Posterior cingulate gyrus (tissue), 11 donors: ENCODE measurements at places on chromosomes 1 and 21.

- no peak for DNase-seq
Observed at GRCh38 chr1:9373619-9374018, 80.9 kb downstream of the SPSB1 start.

DNA sequence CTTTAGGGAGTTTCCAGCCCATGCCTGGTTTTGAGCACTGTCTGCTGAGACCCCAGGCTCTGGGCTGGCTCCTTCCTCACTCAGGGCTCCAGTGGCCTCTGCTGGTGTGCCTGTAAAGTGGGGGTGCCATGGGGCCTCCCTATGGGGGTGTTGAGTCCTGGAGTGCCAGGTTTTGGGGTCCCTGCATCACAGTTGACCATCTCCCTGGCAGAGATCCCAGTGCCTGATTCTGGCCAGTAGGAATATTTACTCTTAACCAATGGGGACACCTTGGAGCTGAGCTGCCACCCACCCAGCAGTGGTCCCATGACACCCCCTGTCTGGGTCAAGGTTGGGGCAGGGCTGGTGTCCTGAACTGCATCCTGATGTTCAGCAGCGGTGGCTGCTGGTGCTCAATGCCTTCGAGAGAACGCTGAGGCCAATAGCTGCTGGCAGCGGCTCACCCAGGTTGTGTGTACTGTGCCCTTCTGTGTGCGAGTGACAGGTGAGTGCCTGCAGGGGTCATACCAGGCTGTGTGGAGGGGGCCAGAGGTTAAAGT lies 9.6 kb upstream of the ZNF669 start:
- DNase-seq: no peak

DNA sequence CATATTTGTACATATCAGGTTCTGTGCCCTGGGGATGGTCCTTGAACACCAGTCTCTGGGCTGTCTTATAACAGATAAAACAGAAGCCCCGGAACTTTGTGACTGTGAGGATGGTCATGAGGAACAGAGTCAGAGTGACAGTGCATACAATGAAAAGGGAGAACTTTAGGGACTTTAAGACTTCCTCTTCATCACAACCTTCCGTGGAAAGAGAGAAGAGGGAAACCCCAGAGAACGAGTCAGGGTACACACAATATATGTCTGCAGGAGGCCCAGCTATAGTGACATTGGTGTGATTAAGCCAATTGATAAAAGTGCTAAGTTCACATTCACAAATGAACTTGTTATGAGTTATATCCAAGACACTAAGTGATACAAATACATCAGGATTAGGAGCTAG lies 32.1 kb downstream of the TLR5 start:
- DNase-seq: no peak

DNA sequence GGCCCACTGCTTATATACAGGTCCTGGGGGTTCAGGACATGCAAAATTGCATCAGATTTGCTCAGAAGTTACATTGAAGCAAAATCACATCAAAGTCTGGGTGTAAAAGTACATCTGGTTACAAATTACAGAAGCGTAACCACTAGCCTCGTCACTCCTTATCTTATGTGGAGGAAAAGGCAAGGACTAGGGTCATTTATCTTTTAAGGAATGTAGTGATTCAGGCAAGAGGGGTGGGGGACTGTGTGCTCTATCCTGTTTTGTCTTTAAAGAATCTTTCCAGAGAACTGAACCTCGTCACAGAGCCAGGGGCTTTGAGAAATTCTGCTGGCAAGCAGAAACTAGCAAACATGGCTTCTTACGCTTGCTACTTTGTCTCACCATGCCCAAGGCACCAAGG lies 61.1 kb upstream of the RAB4A start:
- DNase-seq: no peak

DNA sequence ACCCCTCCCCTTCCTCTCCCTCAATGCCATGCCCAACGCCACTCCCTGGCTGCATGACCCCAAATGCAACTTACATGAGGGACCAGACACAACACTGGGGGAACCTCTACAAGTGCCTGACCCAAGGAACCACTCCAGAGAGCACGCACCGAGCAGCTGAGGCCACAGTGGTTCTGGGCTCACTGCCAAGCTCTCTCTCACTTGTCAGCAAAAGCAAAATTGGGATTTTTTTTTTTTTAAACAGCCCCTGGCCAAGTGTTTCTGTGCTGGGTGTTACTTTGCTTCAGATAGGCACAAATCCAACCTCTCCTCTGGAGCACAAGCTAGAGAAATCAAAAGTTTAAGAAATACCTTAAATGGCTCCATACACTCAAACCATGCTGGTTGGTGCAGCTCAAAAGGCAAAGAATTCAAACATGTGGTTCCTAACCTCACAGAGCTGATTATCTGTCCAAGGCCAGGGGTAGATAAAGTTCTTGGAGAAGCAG lies 363.0 kb downstream of the SETD4 start:
- peak; percentile 38 for DNase-seq
